Effector memory CD4-positive, alpha-beta T cell (primary cell): ENCODE measurements at places on chromosomes 2 and 18.

GRCh38 chr18:79424008-79424565 lies 28.4 kb downstream of the NFATC1 start:
- no peak for DNase-seq

DNA sequence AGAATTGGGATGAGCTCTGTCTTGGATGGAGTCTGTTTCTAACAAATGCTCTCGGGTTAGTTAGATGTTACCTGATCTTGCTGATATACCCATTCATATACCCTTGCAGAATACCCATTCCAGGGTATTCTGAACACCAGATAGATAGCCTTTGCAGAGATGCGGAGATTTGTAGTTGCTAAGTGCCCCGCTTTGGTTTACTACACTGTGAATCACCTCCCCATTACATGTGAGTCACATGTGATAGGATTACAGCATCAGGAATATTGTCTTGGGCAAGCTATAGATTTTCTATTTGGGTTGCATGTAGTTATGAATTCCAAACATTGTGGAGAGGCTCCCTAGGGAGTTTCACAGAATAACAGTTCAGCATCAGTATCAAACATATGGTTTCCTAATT lies 3.8 kb downstream of the VSNL1 start:
- DNase-seq: no peak

GRCh38 chr2:216554286-216554685 lies 55.6 kb downstream of the RPL37A start:
- DNase-seq: no peak

- no peak for DNase-seq
These were observed 111.9 kb upstream of the LINC00305 start for GRCh38 chr18:64260810-64261209.

DNA sequence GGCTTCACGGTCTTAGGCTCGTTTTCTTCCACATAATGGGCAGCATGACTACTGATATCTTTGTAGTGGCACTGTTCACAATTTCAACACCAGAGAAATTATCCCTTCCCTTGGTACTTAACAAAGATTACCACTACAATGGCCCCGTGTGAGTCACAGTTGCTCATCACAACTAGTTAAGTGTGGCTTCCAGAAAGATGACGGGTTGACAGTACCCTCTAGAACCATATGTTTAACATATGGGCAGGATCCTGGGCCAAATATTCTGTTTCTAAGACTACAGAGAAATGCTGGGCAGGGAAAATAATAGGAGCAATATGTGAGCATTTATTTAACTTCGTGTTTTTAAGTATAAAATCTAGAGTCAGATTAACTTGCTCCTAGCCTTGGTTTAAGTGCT lies 780.1 kb upstream of the LINC00305 start:
- no peak for DNase-seq

DNA sequence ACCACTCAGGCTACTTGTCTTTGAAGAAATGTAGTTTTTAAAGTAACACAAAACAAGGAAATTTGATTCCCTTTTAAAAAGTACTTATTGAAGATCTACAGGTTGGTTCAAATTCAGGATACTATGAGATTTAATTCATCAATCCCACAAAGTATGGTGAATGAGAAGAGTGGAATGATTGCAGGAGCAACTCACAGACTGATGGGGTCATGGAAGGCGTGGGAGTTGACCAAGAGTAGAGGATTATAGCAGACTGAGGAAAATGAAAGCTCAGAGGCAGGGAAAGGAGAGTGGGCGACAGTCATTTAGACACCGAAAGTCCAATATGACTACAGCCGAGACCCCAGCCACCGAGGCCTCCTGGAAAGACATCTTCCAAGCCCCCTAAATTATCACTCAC lies 12.5 kb upstream of the DAPL1 start:
- no peak for DNase-seq

GRCh38 chr2:30798536-30798991 lies 8.7 kb downstream of the CAPN13 start:
- no peak for DNase-seq

DNA sequence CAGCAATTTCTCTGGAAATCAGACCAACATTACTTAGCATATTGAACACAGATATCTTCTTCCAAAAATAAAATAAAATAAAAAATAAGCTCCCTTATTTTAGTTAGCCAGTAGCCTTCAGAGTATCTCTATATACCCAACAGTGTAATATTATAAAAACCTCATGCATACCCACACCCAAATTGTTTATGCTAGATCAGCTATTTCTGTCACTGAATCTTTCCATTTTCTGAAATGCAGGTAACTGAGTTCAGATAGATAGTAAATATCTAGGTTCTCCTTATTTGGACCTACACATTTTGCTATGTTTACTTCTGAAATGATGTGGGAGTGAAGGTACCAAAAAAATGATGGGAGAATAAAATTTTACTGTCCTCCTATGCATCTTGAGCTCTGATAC lies 39.9 kb downstream of the TTC21B start:
- no peak for DNase-seq

GRCh38 chr2:10136101-10136934 lies 13.8 kb downstream of the RRM2 start:
- DNase-seq: no peak

DNA sequence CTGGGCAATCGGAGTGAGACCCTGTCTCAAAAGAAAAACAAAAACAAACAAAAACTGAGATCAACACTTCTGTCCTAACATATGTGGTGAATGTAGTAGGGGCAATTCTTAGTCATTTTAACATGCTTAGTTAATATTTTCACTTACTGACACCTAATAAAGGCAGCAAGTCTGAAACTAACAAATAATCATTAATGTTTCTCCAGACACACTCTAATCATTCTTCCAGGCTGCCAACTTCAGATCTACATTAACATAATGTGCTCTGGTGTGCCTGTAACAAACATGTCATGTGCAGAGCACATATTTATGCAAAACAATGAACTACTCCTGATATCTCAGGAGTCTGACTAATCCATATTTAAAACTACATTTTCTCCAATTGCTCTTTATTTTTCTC lies 6.0 kb downstream of the KRCC1 start:
- no peak for DNase-seq

DNA sequence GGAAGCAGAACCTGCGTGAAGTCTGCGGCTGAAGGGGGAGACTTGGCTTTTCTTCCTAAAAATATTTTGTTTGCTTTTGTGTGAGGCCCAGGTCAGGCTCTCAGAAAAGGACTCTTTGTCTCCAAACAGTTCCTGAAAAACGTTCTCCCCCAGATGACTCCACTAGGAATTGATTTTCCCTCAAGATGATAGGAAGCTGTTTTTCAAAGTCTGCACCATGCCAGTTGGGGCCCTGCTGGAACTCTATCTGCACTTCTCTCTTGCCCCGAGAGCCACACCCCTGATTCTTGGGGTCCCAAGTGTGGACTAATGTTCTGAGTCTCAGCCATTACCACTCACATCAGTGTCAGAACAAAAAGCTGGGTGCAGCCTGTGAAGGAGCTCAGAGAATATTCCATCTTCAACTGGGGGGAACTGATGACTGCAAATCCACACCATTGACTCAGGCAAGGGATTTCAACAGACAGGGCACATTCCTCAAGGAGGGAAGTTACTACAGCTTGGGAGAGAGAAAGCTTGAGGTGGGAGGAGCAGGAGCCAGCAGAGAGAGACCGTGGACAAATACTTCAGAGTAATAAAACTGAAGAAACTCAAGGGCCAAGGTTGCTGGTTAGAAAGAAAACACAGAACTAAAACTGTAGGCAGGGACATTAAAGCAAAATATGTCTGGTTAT lies 768.3 kb downstream of the RNF144A start:
- no peak for DNase-seq

- DNase-seq: no peak
These were observed 227.6 kb upstream of the SMAD7 start for GRCh38 chr18:49178321-49178720.

- no peak for DNase-seq
These were observed 55.3 kb upstream of the YWHAQ start for GRCh38 chr2:9686061-9686460.

- no peak for DNase-seq
These were observed 95.5 kb downstream of the ARL4C start for GRCh38 chr2:234401426-234401825.

DNA sequence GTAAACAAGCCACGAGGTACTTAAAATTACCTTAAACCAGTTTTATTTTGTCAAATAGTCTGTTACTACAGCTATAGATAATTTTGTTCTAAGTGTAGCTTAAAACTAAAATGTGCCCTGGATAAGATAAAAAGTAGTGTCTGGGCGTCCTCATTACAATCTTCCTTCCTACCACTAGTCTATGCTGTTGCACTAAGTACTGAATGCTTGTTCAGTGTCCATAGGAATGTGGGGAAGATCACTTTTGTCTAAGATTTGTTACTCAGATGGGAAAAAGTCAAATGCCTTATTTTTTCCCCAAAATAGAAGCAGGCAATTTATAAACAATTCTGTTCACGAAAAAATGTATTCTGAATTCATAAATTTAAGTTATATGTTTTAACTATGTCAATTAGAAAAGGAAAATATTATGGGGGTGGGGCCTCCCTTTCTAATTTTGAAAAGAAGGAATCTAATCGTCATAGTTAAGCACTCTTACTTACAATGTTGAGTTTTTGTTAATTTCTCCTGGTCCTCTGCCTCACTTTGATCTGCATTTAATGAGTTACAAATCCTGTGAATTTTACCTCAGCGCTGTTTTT lies 140.4 kb upstream of the VRK2 start:
- no peak for DNase-seq

DNA sequence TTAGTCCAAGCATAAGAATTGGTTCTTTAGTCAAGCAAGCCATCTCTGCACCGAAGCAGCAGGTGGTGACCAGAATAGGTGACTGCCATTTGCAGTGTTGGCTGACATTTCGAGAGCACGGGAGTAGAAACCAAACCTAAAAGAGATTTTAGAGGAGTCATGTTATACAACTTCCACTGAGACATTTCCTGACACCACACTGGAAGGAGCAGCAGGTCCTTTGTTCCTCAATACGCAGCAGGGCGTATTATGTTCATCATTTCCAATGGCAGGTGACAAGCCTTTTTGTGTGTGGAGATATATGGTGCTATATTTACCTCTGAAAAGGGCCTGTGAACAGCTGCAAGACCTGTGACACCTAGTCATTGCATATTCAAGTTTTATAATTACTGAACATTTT lies 418.8 kb upstream of the NETO1 start:
- no peak for DNase-seq

DNA sequence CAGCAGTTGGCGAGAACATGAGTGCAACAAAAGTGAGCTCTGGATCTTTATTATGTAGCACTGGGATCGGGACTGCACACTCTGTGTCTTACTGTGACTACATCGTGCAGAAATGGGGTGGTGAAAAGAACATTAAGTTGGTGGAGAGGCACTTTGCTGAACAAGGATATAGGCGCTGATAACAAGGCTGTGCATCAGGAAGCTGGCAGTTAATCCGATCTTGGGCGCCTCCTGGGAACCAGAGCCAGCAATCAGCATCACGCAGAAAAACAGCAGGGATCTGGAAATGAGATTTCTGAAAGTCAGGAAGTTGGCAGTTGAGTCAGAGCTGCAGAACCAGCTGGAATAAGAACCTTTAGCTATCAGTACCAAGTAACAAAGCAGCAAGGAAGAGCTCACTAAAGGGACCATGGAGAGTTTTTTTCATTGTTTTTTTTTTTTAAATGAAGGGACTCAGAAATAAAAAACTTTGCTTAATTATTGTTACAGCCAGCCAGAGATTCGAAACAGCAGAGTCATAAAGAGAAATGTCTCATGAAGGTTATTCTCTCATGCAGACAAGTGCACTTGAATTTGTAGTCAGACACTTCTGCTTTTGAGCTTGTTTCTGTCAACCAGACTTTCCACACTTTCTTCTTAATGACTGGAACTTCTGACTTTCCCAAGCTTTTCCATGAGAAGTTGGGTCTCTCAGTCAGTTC lies 22.8 kb upstream of the MYO3B start:
- no peak for DNase-seq

DNA sequence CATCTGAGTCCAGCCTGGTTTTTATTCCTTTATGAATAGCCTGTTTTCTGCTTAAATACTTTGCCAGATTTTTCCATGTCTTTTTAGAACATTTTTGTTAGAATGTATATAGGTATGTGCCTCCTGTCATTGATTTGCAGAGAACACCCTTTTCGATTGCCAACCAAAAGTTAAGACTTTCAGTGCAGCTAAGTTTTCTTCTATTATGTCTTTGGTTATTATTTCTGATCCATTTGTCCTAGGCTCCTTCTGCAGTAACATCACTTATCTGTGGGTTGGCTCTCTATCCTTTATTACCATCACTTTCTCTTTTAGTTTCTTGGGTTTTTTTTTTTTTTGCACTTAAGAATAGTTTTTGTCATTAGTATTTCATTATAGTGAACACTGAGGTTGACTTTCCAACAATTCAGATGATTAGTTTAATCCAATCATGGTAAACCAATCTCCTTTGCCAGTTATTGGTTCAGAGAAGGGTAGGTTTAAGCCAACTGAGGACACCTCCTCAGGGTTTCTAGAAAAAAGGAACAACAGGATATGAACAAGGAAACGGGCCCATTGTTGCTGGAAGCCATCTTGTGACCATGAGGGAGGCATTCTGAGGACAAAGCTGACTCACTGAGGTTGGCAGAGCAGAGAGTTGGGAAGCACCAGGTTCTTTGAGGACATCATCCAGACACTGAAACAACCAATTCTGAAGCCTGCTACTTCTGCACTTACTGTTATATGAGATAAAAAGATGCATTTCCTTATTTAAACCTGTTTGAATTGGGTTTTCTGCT lies 37.9 kb upstream of the GBX2 start:
- no peak for DNase-seq

DNA sequence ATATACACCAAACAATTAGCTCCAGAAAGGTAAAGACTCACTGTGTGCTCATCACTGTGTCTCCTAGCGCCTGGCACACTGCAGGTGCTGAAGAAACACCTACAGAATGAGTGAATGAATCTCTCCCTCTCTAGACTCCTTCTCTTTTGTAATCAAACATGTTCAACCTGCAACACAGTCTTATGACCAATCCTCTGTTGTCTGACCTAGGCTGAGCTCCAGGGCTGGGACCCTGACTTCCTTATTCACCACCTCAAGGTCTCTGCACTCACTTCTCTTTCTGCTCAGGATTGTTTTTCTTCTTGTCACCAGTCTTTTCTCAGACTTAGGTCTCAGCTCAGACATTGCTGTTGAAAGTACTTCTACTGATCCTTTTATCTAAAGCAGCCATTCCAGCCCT lies 9.8 kb downstream of the CKAP2L start:
- no peak for DNase-seq

DNA sequence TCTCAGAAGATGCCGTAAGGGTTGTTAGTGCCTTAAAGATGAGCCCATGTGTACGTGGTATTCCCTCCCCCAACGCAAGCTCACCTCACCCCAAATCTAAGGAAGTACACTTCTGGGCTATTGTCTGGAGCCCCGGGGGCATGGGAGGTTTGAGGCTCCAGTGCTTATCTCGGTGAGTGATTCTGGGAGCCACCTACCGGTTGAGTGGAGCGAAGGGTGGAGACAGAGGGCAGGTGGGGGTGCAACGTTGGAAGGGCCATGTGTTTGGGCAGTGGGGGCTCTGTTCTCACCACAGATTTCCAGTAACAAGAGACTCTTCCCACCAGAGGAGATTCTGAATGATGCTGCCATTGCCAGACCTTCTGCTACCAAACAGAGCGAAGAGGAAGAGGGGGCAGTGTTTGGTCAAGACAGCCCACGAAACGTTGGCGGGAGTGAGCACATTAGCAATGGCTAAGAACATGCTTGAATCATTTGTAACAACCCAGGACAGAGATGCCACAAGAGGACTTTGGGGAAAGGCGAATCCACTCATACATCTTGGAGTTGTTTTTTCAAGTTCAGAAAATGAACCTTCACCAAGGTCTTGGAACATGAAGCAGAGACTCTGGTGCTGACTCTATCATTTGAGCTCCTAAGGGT lies 38.7 kb downstream of the TWIST2 start:
- no peak for DNase-seq

GRCh38 chr2:30655211-30655610 lies 152.0 kb downstream of the CAPN13 start:
- no peak for DNase-seq

GRCh38 chr2:77720115-77720514 lies 197.9 kb upstream of the LRRTM4 start:
- DNase-seq: no peak
